A549 treated with RU486 at 1 μM for 4 hours (cell line): ENCODE measurements at places on chromosomes 13 and 19. TPM values are rescaled to one million over a fixed set of nuclear protein-coding genes. Genes with fewer than 3 reads are reported as not detected.

SLC10A2 gene
- not detected in 5 replicates for total RNA-seq

DEDD2 gene
- 61.5 to 94.8 TPM (median 86.7 TPM) in 5 replicates for total RNA-seq

PLEKHF1 gene
- 6.9 to 11.3 TPM (median 9.5 TPM) in 5 replicates for total RNA-seq

ALG11 gene
- total RNA-seq = 4.7 to 9.5 TPM (median 7.9 TPM) in 5 replicates

PEAK3 gene
- not detected in 5 replicates for total RNA-seq

PRDX2 gene
- 0.48 to 1.4 TPM (median 0.76 TPM) in 5 replicates for total RNA-seq

LAIR1 gene
- total RNA-seq = not detected in 5 replicates

CCDC124 gene
- 101 to 120 TPM (median 112 TPM) in 5 replicates for total RNA-seq

C19orf33 gene
- 617 to 825 TPM (median 744 TPM) in 5 replicates for total RNA-seq

POLD1 gene
- total RNA-seq = 50.1 to 85.6 TPM (median 81.0 TPM) in 5 replicates

CYP4F12 gene
- total RNA-seq = 1.4 to 2.4 TPM (median 2.1 TPM) in 5 replicates

A1BG gene
- 8.1 to 17.1 TPM (median 13.2 TPM) in 5 replicates for total RNA-seq

ZNF540 gene
- total RNA-seq = 0.17 to 0.19 TPM in 2 of 5 replicates, not detected in the others

FBL gene
- total RNA-seq = 611 to 816 TPM (median 717 TPM) in 5 replicates

PDE4C gene
- 0.27 to 0.50 TPM in 2 of 5 replicates, not detected in the others for total RNA-seq

CD79A gene
- total RNA-seq = 0.59 to 1.4 TPM (median 1.0 TPM) in 5 replicates

CRLF1 gene
- total RNA-seq = 1.1 to 4.2 TPM (median 3.3 TPM) in 5 replicates

RPS19 gene
- total RNA-seq = 8,596 to 10,712 TPM (median 9,242 TPM) in 5 replicates
